Activated CD8-positive, alpha-beta memory T cell treated with anti-CD3 and anti-CD28 coated beads, Interleukin-2, amount 50 U/mL, for 4 hours (primary cell): ENCODE measurements at places on chromosomes 12 and 14.

DNA sequence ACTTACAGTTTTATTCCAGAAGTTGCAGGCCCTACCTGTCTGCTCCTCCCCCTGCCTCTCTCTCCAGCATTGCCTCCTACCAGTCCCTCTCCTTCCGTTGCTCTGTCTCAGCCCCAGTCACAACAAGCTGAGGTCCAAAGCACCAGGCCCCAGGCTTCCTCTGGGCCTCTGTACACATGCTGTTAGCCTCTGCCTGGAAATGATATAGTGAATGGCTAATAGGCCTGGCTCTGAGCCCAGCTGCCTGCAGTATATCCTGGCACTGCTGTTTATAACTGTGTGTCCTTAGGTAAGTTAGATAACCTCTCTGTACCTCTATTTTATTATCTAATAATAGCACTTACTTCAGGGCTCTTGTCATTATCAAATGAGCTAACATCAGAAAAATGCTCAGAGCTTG is 114.9 kb upstream of the PWP1 start:
- DNase-seq: no peak

DNA sequence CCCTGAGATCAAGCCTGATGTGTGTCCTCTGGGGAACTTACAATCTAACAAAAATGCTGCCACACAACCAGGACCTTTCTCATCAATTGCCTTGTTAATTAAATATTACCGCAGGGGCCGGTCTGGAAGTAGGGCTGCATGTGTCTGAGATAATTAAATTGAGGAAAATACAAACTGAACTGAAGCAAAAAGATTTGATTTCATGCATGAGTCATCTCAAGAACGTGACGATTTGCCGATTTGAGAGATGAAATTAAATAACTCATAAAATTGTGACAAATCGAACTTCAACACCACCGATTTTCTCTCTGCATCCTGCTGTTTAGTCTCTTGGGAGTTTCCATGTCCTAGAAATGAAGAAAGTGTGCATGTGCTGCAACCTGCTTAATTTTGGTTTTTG is 94.6 kb upstream of the DAAM1 start:
- no peak for DNase-seq

GRCh38 chr12:47270782-47271664 is 191.3 kb upstream of the AMIGO2 start:
- DNase-seq: no peak

DNA sequence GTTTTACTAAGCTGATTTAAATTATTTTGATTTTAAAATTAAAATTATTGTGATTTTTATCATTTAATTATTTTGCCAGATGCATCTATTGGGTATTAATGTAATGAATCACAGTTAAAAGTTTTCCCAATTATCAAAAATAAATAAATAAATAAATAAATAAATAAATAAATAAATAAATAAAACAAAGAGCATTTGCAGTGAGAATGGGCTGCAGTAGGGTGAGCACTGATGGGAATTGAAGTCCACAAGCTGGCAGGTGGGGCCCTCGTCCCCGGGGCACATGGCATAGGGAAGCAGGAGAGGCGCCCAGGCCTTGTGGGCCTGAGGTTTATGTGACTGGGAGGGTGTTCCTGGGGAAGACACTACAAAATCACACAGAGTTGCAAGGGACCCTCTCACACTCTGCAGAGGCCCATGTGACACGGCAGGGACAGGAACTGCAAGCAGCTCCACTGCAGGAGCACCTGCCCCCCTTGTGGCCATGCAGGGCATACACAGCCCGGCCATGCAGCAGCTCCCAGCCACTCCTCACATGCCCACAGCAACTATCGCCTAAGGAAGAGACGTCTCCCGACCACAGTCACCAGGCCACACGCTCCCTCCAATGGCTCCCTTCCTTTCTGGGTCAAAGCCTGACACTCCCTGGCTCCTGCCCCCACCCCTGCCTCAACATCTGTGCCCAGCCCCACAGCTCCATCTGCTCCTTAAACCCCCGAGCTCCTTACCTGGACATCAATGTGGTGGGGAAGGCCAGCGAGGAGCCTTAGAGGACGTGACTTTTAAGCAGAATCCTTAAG is 256.3 kb upstream of the SFSWAP start:
- DNase-seq: no peak

DNA sequence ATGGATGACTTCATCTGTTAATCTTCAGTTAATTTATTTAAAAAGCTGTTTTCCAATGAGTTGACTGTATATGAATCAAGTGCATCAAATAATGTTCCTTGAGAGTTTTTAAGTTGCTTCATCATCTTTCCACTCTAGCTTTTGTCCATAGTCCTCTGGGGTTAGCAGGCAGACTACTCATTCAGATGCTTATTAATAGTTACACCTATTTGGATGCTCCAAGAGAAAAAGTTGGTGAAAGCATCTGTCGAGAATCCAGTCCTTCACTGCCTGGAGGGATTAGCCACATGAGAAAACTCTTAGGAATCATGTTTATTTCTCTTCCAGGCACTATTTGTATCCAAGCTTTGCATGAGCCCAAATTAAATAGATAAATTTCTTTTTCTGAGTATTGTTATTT is 70.2 kb downstream of the DACT1 start:
- no peak for DNase-seq

DNA sequence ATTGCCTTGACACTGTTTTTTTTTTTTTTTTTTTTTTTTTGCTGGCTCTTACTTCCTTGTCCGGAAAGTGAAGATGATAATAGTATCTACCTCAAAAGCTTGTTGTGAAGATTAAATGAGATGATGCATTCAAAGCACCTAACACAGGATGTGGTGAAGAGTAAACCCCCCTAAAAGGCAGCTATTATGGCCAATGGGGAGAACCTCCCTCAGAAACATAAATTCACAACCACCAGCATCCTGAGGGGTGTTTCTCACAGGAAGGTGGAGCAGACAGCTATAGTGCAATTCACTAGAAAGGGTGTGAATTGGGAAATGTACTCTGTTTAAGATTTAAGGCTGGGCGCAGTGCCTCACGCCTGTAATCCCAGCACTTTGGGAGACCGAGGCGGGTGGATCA is 85.4 kb upstream of the CRY1 start:
- DNase-seq: no peak

- DNase-seq: no peak
Observed at GRCh38 chr14:66641861-66642635, 134.1 kb downstream of the GPHN start.

- DNase-seq: no peak
Observed at GRCh38 chr12:104846056-104846767, 111.9 kb downstream of the SLC41A2 start.

- no peak for DNase-seq
Observed at GRCh38 chr14:99209409-99209808, 62.6 kb downstream of the BCL11B start.

- no peak for DNase-seq
Observed at GRCh38 chr14:56183631-56184157, 65.5 kb downstream of the PELI2 start.
